ENCODE measurements at places on chromosomes 4 and X.

DNA sequence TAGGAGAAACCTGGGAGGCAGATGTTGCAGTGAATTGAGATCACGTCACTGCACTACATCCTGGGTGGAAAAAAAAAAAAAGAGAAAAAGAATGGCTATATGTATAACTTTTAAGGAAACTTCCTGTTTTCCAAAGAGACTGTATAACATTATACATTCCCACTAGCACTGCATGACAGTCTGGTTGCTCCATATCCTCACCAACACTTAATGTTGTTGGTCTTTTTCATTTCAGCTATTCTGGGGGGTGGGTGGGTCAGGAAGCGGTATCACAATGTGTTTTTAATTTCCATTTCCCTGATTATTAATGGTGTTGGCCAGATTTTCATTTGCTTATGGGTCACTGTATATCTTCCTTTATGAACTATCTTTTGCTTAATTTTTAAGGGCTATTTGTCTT is 13.4 kb downstream of the LRIT3 start:
- DNase-seq = no peak

GRCh38 chrX:107288676-107289075 is 82.3 kb downstream of the DNAAF6 start:
- no peak for DNase-seq

- no peak for DNase-seq
Observed at GRCh38 chr4:124883632-124884031, 171.1 kb upstream of the ANKRD50 start.

DNA sequence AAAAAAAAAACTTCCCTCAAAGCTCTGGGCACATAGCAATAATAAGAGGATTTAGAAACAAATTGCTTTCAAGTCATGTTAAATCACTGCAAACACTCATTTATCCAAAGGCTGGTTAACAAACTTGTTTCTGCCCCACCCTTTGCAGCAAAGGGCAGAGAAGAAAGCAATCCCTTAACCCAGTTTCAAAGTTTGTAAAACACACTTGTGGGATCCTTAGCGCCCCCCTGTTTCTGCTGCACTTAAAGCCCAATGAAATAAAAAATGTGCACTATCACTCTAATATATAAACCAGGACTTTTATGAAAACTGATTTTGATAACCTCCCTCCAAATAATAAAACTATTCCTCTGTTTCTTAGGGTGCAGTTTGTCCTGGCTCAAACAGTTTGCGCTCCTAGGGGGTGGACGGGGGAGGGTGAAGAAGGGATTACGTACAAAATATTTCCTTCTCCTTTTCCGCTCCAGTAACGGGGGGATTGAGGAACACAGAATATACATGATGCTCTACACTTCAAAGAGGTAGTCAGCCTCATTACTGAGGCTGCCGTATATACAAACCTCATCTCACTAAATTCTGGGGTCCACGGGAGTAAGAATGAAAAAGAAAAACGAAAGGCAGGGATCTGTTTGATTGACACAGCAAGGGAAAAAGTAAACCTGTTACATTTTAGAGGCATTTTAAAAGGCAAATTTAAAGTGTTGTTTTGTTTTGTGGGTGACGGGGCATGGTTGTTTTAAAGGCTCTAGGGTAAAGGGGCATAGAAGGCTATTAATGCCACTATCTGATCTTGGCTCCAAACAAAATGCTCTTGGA is 3.1 kb upstream of the PCDH10 start:
- DNase-seq = no peak

- peak; percentile 4 for DNase-seq
Observed at GRCh38 chr4:21454201-21454600, 494.4 kb downstream of the KCNIP4 start.

GRCh38 chr4:162406637-162407365 is 243.0 kb upstream of the FSTL5 start:
- DNase-seq = no peak

- no peak for DNase-seq
Observed at GRCh38 chr4:119049342-119049741, 86.3 kb upstream of the MYOZ2 start.

GRCh38 chr4:148214529-148215166 is 227.6 kb downstream of the NR3C2 start:
- DNase-seq = no peak

- DNase-seq = no peak
Observed at GRCh38 chr4:42724451-42724850, 67.5 kb upstream of the ATP8A1 start.

GRCh38 chr4:81650606-81651242 is 179.0 kb upstream of the RASGEF1B start:
- no peak for DNase-seq

DNA sequence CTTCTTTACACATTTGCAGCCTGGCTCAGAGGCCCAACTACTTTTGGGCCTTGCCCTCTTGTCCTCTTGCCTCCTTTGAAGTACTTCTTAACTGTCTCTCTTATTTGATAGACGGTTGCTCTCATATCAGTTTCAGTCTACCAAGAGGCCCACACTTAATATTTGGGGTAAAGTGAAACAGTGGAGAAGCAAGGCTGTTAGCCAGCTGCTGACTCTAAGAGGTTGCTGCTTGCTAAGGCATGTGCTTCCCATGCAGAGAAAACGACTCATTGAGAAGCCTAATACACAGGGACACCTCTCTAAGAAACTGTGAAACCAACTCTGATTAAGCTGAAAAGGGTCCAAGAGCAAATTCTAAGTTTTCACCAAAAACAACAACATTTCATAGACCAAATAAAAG is 94.6 kb downstream of the PPP3CA start:
- peak; percentile 47 for DNase-seq

DNA sequence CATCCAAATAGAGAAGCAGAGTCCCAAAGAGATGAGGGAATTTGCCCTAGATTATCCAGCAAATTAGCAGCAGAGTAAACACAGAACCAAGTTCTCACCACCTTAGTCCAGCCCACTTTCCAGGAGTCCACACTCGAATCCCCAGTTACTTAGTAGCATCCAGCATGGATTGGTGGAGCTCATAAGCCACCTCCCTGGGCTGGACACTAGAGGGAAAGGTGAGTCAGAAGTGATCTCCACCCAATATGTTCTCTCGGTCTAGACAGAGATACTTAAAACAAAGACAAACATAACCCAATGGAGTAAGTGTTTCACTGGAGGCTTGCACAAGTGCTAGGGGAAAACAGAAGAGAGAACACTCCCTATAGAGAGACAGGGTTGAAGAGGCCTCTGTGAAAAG is 105.1 kb upstream of the CPEB2 start:
- no peak for DNase-seq

GRCh38 chrX:69186651-69187050 is 21.4 kb upstream of the PJA1 start:
- no peak for DNase-seq

DNA sequence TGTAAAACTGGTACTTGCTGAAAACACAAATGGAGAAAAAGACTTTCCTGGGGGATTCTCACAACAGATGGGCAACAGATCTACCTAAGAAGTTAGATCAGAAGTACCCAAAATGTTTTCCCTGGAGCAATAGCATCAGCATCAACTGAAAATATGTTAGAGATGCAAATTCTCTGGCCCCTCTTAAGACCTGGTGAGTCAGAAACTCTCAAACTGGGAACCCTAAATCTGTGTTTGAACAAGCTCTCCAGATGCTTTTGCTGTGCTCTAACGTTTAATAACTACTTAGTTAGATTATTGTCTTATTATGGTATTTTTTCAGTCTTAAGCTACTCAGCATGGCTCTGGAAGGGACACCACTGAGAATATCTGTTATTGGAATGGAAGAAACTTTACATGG is 55.2 kb upstream of the TRPC3 start:
- no peak for DNase-seq

- DNase-seq = no peak
Observed at GRCh38 chr4:56705966-56706365, 24.9 kb upstream of the HOPX start.

DNA sequence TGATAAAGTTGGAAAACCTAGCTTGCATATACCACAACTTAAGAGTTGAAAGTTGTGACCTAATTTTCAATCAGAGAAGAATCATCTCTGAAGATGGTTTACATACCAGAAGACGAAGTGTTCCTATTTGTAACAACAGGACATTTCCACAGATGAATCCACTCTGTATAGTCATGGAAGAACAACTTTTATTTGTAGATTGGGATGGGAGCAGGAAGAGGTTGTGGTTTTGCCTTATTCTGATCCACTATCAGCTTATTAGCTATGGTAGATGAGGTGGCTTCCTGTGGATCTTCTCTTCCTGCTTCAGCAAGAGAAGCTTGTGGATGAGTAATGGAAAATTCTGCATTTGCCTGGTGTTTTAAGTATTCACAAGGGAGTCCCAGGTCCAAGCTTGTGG is 18.6 kb upstream of the SUPT20HL1 start:
- DNase-seq = no peak

DNA sequence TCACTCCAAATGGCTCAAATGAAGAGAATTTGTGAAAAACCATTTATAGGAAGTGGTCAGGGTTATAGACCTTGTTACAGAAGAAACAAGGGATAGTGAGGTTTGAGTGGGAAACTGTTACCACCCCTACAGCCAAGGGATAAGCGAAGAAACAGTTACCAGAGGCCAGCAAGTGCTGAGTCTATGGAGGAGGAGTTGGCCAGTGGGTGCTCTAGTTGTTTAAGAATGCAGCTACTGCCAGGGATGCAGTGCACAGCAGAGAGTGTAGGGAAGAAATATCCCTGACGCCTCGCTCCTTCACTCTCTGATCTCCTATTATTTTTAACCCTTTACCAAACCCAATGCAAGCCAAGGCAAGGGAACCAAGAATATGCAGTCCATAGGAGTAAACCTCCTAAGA is 15.2 kb upstream of the SYTL4 start:
- no peak for DNase-seq

DNA sequence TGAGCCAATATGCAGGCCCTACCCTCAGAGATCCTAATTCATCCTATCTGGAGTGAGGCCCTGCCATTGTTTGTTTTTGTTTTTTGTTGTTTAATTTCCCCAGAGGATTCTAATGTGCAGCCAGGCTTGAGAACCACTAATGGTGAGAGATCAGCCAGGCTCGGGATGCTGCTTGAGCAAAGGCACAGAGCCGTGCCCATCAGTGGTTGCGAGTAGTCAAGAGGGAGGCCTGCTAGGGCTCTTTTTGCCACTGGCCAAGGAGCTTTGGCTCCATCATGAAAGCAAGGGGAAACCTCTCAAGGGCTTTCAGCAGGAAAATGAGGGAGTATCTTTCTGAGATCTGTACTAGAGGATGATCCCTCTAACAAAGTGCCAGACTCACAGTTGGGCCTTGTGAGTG is 2.7 kb downstream of the TCEANC start:
- no peak for DNase-seq

DNA sequence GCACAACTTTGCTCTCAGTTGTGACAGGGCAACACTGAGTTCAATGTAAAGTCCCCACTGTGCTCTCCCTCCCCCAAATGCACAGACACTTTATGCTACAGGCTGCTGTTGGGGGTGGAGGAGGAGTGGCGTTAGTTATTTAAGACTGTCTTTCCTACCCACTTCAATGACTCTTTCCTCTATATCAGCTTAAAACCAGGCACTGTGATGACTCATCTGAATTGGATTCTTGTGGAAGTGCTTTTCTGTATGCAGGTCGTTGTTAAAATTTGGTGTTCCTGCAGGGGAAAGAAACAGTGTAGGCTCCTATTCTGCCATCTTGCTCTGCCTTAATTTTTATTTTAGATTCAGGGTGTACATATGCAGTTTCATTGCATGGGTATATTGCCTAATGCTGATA is 1157.2 kb upstream of the ADGRL3 start:
- DNase-seq = no peak

DNA sequence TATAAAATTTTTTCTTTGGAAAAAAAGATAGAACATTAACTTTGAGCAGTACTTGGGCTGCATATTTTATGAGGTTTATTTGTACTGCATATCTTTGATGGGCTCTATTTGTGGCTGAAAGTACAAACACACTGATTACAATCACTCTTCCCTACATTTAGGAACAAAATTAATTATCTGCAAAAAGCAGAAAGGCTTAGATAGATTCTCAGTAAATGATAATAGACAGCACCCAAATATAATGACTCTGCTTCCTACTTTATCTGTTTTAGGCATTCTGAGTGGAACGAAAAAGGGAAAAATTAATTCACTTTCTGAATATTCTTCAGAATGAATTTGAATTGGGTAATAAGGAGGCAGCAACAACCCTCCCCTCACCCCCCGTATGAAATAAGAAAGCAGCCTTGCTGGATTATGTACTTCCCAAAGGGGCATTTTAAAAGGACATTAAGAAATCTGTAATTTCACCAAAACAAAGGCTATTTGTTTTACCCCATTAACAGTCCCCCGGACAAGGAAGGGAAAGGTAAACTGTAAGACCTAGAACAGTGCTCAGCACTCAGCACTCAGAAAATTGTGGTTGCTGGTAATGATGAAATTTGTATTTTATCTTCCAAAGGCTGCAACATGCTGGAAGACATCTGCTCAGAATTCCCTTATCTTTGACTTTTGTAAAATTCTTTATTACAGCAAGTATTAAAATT is 242.6 kb downstream of the GPC3 start:
- DNase-seq = no peak

- DNase-seq = no peak
Observed at GRCh38 chr4:40348000-40348399, 12.9 kb downstream of the CHRNA9 start.

DNA sequence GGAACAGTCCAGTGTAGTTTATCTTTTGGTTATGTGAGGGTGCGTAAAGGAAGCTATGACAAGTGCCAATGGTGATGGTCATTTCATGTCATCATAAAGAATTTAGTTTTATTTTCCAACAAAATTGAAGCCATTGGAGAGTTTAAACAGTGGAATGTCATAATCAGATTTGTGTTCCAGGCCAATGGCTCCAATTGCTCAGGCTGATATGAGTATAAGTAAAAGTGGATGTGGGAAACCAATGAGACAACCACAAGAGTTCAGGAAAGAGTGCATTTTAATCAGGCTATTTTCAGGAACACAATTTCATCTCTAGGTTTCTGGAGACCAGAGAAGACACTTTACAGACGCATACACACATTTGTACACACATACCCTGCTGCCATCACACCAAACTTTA is 20.7 kb downstream of the SPANXC start:
- DNase-seq = no peak

GRCh38 chr4:7721984-7722551 is 217.6 kb downstream of the AFAP1 start:
- no peak for DNase-seq

DNA sequence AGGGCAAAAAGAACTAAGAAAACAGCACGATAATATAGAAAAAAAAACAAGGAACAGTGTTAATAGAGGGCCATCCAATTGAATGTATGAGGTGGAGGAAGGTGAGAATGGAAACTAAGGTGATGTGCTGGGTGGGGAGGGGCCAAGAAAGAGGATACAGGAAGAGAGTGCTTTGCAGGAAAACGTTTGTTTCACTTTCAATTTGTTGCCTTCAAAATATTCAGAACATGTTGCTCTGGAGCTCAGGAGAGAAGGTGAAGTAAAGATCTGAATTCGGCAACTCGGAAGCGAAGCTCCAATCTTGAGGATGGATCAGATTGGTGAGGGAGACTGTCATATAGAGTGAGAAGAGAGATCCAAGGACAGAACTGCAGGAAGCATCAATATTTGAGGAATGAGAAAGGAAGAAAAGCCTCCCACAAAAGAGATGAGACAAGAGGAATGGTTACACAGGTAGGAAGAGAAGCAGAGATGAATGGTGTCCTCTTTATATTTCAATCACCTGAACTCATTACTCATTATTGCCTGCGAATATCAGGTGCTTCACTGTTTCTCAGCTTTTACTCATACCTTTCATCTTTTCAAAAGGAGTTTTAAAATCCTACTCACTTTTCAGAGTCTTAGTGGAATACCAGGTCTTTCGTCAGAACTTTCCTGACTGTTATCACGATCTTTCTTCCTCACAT is 14.7 kb upstream of the SEC24D start:
- DNase-seq = no peak

GRCh38 chrX:103464072-103464773 is 55.1 kb downstream of the RAB40A start:
- DNase-seq = peak; percentile 46
